ENCODE measurements at places on chromosomes 12 and 14.

DNA sequence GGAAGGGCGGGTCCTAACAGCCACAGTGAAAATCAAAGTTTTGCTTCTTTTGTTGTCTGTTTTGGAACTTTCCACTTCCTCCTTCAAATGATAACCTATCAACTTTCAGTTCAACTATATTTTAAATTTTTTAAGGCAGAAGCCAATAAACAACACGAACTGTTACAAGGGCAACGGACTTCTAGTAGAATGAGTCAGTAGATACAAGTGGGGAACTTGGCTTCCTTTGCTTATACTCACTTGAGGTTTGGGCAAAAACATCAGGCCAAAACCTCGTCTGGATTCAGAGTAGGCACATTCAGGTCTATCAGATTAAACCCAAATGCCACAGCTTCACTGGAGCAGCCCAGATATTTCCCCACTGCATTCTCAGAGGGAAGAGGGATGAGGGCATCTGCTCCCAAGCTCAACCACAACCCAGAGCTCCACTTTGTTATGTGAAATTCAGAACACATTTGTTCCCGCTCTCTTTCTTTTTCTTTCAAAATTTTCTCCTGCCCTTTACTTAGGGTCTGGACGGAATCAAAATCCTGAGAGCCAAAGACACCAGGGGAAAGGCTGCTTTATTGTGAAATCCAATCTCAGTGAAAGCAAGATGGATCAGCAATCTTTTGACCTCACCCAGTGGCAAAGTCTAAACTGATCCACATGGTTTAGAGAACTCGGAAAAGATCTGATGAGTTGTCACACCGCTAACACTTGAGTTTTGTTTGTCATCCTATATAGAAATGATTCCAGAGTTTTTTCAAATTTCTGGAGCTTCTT lies 152.5 kb upstream of the BTG1 start:
- no peak for DNase-seq

- no peak for DNase-seq
Observed at GRCh38 chr14:81396113-81396512, 4.0 kb downstream of the STON2 start.

DNA sequence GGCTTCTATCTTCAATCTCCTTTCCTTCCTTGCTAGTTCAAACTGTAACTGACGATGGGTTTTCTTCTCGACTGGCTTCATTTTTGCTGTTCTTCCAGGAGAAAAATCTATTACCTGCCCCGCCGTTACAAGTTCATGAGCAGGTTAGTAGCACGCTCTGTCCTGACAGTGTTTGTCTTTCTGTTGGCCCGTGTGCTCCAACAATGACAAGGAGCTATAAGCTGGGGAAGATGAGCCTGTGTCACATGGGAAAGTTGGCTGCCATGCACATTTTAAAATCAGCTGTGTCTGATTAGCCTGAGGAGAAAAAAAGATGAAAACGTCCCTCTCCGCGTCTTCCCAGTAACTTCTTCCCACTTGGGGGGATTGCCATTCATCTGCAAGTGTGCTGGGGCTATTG lies 180.2 kb downstream of the ANO4 start:
- no peak for DNase-seq

DNA sequence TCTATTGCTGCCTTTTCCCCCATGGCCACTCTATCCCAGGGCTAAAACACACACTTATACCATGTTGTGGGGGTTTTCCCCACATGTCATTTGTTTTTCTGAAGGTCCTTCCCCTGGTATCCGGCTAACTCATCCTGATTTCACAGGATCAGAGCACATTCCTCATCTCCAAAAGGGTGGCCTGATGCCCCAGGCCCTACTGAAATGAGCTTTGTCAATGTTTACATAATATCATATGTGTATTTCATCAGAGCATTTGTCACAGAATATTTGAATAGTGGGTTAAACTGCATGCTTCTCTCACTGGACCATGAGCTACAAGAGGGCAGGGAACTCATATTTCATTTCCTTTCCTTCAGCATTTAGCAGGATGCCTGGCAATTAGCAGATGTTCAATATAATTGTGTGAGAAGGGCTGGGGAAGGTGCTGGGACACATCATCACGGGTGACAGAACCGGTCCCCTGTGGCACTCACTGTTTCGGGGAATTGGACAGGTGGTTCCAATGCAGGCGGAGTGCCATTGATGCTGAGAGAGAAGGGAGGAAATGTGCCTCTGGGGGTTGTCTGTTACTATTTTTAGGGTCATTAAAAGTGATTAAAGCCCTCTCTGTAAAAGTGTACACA lies 26.8 kb downstream of the EMP1 start:
- no peak for DNase-seq

DNA sequence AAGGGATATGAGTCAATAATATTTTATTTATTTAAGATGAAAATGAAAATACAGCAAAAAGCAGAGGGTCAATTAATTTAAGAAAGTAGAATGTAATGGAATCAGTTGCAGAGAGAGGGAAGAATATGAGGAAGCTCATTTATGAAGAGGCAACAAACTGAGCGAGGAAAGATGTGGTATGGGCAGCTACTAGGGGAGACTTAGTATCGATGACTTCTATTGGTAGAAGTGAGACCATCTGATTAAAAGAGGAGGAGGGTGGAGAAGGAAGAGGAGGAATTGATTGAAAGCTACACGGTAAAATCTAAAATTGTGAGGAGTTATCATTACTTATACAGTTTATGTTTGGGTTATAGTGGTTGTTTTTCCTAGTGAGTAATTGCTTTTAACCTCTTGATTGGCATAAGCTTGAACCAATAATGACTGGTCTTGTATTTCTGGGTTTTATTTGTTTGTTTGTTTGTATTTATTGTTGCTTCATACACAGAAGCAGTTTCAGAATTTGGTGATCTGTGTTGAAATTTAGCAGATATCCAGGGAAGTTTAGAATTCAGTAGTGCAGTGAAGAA lies 121.0 kb downstream of the LRRIQ1 start:
- no peak for DNase-seq

GRCh38 chr12:2125651-2126522 lies 73.1 kb downstream of the CACNA1C start:
- DNase-seq: no peak

DNA sequence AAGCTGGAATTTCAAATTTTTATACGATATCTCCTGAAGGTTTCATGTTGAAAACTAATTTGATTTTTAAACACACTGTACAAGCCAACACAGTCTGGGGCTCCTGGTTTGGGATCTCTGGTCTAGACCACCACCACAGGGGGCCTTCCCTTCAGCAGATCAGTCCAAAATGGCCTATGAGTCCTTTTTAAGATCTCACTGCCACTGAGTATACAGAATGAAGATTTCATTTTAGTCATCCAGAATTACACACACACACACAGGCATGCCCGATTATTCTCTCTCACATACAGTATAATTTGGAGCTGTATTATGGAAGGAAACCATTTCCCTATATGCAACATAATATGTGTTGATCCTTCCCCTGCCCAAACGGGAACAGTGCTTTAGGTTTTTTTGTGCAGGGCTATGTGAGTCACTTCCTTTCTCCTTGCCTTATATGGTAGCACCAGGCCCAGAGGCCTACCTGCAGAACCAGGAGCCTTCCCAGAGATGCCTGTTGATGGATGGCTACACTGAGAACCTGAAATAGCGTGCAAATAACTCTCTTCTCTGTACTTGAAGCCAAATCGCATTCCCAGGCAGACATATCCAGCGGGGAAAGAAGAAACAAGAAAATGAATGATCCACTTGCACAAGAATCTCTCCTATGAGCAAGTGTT lies 28.1 kb upstream of the WNK1 start:
- DNase-seq: no peak

GRCh38 chr12:117084405-117085317 lies 14.6 kb downstream of the TESC start:
- no peak for DNase-seq

- no peak for DNase-seq
Observed at GRCh38 chr14:30108975-30109700, 181.5 kb upstream of the PRKD1 start.

DNA sequence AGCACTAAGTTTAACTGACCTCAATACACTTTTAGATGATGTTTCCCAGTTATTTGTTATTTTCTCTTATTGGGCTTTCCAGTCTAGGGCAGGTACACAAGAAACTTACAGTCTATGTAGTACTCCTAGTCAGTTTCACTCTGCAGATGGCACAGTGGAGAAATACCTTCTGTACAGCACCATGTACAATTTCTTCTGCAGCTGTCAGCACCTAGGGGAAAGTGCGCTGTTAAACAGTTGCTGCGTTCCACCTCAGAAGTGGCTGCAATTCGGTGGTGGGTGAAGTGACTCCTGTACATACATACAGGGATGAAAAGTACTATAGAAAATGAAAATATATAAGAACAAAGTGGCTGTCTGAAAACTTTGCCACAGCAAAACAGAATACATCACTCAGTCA lies 48.3 kb downstream of the NOVA1 start:
- DNase-seq: no peak

DNA sequence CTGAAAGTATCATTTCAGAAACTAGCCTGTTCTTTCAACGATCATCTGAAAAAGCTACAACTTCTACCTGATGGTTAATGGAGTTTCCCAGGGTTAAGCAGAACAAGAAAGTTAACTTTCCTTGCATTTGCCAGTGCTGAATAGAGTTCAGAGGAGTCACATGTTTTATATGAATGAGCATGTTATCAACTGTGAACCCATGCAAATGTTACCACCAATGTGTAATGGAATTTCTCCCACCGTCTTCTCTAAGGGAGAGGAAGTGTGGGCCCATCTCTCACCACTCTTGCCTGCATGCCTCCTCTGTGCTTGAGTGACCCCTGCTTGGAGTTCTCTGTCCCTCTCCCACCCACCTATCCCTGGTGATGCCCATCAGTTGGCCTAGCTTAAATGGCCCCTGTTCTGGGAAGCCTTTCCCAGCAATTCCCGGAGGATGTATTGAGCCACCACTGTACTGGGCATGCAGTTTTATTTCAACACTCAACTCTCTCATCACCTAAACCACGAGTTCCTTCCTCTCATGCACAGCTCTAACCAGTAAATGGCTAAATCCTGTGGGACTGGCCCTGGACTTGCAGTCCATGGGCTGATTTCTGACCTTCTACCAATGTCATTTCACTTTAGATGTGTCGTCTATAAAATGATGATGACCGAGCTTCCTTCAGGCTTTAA lies 159.8 kb downstream of the RPAP3 start:
- DNase-seq: no peak

DNA sequence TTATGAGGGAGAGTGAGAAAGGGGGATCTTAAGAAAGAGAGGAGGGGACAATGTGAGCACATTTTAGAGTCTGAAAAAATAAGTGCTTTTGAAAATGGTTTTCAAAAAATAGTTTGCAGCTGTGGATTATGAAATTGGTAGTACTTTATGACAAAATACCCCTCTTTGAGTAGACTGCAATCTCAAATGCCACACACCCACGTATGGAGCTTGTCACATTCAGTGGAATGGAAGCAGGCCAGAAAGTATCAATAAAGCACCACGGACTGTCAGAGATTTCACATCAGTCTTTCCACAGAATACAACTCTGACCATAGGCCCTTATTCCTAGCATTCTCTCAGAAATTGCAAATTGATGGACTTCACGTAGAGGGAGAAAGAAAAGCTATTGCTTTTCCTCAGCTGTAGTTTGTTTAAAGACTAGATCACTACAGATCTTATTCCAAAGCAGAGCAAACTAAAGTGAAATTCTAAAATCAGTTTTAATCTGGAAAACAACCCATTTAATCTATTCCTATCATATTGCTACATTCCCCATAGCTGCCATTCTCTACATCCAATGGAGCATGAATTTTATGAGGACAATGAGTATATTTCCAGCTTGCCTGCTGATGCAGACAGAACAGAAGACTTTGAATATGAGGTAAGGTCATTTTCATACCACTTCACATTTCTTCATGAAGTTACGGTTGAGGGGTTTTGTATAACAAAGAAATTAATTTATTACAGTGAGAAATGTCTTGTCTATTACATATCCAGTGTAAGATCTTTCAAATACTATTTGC lies 321.3 kb downstream of the PDZRN4 start:
- DNase-seq: no peak

GRCh38 chr14:66982247-66982646 lies 207.0 kb upstream of the GARIN2 start:
- no peak for DNase-seq

DNA sequence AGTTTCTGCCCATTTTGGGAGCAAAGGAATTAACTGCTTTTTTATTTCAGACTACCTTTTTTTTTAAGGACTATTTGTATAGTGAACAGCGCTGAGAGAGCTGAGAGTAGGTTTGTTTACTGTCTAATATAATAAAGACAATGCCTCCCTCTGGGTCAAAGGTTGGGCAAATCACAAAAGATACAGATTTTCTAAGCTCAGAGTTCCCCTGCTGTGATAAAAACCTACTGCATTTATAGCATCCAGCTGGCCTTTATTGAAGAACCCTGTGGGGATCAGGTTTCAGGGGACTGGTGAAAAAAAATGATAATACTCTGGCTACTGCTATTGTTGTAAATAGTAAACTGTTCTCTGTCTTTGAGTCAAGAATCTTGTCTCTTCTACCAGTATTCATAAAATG lies 28.7 kb downstream of the CCDC59 start:
- no peak for DNase-seq

GRCh38 chr12:89166525-89166934 lies 185.8 kb downstream of the DUSP6 start:
- no peak for DNase-seq

- DNase-seq: peak; percentile 5
Observed at GRCh38 chr12:3658327-3659163, 94.4 kb downstream of the CRACR2A start.

DNA sequence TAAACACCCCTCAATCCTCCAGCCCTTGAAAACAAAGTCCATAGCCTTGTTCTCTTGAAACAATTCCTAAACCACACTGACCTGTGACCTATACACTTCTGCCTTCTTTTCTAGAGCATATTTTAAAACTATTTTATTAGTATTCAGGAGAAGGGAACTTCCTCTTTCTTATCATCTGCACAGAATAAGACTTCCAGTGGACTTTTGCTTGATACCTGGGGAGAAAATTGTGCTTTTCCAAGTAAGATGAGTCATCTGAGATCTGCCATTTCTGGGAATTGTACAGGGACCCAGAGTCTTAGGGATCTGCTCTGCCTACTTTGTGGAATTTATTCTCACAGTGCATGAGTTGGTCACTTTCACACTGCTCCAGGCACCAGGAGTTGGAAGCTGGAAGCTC lies 10.5 kb upstream of the WNT5B start:
- no peak for DNase-seq
